ENCODE measurements at places on chromosomes 4 and X.
A peak's percentile ranks its signal among the peaks of the same experiment; 100 is the strongest.

DNA sequence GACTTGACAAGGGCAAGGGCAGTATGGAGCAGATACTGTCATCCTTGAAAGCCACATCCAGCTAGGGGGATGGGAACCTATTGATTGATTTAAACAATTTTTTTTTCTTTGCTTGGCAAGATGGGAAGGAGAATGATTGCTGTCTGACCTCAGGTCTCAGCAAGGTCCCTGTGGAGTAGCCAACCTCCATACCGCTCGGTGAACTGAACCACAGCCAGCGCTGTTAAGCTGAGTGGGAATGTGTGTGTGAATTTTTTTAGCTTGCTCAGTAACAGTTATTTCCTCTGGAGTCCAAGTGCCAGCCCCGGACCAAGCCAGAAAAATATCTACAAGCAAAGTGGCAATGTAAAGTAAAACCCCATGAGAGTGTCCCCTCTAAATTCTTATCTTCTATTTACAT lies 25.9 kb downstream of the DCX start:
- no peak for DNase-seq

GRCh38 chrX:9269134-9269533 lies 195.7 kb upstream of the TBL1X start:
- no peak for DNase-seq

DNA sequence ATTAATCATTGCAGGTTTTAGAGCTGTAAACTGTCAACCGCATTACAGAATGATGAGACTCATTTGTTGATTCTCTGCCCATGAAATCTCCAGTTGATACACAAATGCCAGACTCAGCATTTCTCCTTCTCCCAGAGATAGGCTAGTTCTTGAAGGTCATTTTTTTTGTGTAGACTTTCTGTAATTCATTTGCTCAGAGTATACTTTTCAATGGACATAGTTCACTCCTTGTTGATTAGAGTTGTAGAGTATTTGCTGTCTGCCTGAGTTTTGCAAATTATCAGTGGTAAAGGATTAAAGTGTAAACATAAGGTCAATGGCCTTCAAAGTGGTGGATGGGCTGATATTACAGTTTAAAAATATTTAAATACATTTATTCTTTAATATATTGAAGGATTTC lies 15.2 kb upstream of the ALB start:
- DNase-seq: no peak

- DNase-seq: no peak
Observed at GRCh38 chr4:182978152-182978827, 61.1 kb upstream of the DCTD start.

DNA sequence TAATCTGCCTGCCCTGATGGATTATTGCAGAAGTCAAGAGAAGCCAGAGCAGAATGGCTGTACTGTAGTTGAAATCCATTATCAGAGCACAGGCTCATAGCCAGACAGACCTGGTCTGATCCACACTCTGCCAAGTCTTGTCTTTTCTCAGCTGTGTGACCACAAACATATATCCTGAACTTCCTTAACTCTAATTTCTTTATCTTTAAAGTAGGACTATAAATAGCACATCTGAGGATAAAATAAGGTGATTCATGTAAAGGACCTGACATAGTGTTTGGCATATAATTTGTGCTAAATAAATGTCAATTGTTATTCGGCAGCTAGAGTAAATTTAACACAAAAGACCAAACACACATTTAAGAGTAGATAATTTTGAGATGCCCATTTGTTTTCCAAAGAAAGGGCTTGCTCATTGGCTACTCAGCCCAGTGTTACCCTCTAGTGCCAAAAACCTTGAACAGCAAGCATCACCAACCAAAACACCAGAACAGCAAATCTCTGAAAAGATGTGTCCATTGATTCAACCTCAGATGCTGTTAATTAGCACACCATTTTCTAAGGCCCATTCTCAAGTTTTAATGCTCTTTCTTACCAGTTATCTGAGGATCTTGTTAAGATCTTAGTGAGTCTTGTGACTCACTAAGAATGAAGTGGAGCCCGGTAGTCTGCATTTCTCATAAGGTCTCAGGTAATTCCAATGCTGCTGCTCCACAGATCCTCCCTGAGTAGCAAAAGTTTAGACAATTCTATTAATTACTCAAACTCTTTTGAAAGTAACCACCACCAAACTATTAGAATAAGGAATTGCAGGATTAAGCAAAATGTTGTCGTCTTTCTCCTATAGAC lies 108.8 kb downstream of the HHIP start:
- DNase-seq: no peak

DNA sequence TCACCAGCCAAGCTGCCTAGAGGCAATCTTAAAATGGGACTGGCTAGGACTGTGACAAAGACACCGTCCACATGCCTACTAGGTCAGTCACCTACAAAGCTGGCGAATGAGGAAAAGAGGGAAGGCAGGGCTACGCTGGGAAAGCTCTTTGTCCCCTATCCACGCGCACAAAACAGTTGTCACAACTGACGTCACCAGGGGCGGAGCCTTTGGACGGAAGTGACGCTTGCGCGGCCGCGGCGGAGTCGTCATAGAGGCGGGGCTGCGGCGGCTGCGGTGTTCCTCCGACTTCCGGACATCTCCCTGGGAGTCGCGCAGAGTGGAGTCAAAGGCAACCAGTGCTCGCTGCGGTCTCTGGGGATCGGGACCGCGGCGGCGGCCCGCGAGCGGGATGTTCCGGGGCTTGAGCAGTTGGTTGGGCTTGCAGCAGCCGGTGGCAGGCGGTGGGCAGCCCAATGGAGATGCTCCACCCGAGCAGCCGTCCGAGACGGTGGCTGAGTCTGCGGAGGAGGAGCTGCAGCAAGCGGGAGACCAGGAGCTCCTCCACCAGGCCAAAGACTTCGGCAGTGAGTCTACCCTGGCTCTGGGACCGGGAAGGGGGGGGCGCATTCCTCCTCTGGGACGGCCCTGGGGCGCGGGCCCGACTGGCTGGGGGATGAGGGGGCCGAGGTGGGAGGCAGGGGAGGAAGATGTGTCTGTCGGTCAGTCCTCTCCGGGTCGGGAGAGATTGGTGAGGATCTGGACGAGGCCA lies at the start of gene SYAP1:
TSS of gene SYAP1 (plus strand) at position 279 of the 751 bp plus-strand sequence. CDS start at position 392, 113 bp downstream.
- peak; percentile 83 for DNase-seq

Data from stimulated activated CD4-positive, alpha-beta T cell treated with anti-CD3 and anti-CD28 coated beads, Interleukin-15, amount 100 ng/mL, for 1 hour (primary cell).